ENCODE measurements at places on chromosomes 2 and 18.

GRCh38 chr2:177611310-177611886, 218.8 kb downstream of the AGPS start:
- DNase-seq, result no peak

DNA sequence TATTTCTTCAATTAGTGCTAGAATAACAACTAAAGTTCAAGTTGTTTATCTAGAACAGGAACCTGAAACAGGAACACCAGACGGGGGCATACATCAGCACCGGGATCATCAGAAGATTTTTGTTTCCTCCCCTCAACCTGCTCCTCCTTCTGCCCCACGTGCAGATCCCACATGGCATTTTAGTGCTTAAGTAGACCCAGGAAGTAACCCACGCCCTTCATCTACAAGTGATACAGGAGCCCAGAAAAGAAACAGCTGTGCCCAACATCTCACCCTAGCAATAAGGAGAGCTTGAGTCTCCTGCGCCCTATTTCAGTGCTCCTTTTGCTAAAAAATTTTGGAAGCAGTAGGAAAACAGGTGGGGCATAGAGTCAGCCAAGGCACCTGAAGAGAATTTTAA, 5.2 kb downstream of the ZNF385B start:
- DNase-seq, result no peak

DNA sequence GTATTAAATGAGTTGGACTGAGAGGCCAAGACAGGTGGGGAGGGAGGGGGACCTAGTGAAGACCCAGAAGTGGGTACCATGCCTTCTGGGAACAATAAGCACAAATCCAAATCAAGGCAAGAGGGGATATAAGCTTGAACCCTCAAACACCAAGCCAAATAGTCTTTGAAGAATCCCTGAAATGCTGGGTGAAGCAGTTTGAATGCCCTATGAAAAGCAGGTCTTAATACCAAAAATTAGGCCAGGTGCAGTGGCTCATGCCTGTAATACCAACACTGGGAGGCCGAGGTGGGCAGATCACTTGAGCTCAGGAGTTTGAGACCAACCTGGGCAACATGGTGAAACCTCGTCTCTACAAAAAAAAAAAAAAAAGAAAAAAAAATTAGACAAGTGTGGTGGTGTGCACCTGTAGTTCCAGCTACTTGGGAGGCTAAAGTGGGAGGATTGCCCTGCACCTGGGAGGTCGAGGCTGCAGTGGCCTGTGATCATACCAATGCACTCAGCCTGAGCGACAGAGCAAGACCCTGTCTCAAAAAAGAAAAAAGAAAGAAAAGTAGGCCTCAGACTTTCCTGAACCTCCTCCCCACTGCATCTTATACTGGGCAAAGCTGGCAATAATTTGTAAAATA, 3.5 kb downstream of the PCBP1 start:
- DNase-seq, result no peak

DNA sequence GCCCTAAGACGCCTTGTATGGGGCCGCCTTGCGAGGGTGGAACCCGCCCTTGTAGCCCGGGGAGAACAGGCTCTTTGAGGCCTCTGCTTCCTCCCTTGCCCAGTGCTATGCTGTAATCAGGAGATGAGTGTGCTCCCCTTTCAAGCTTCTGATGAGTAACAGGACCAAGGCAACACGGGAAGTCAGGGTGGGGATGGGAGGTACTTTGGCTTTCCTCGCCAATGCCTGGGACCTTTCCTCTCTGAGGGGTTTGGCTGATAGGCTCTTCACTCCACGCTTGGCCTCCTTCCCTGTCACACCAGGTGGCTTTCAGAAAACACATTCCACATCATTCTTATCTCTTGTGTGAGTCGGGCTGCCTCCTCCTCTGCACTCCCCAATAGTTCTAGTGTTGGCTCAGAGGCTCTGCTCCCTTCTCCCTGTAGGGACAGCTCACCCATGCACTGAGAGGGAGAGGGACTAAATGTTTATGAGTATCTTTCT, 223.7 kb upstream of the TRIB2 start:
- DNase-seq, result no peak

- DNase-seq, result no peak
Measured at GRCh38 chr2:105090091-105090490, 52.2 kb downstream of the MRPS9 start.

Data from stimulated activated naive CD4-positive, alpha-beta T cell (primary cell).